C1 segment of cervical spinal cord (tissue), 14 donors: ENCODE measurements at places on chromosomes 1 and 21.

GRCh38 chr1:8598060-8598724 is 219.2 kb downstream of the RERE start:
- peak; percentile 46 for DNase-seq

GRCh38 chr1:21779613-21780521 is 3.1 kb downstream of the USP48 start:
- DNase-seq = no peak

DNA sequence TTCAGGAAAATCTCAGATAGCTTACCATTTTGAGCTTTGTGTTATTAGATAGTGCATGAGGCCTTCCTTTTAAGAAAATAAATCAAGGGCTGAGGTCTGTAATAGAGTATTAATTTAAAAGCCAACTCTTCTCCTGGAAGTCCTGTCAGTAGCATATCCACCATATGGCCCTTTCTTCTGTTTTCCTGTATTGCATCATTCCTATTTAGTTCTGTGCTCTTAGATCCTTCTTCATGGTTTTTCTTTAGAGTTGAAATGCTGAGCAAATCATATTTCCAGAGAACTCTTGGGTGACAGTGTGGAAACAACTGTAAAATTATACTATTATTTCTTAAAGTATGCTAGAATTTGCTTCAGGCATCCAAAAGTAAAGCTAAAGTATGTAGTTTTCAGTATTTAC is 91.7 kb downstream of the TTC3 start:
- no peak for DNase-seq

DNA sequence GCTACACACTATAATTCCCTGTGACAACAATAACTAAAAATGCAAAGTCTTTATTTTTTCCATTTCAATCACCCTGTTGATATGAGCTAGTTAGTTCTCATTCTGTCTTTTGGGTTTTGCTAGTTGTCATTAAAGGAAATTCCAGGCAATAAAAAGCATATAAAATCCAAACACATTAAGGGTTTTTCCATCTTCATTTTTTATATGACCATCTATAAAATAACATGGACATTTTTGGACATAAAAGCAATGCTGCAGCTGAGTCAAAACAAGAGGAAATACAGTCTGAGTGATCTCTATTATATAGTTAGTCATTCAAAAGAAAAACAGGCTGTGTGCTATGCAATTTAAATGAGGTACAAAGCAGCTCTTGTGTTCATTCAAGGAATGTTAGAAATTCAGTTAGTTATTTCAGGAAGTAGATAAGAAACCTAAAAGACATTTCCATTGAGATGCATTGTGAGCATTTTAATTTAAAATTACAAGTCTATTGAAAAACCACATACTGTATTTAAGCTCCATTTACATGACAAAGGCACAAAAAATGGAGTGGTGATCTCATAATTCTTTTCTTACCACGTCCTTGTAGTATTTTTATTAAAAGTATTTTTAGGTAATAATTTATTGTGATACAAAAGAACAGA is 67.3 kb upstream of the BCL10 start:
- DNase-seq = no peak

GRCh38 chr1:211331011-211331709 is 4.5 kb downstream of the TRAF5 start:
- DNase-seq = no peak

GRCh38 chr1:37474046-37474696 is at the start of gene ZC3H12A:
TSS of gene ZC3H12A (plus strand) at chr1:37474580. CDS start at chr1:37475497, 917 bp downstream.
- DNase-seq = peak; percentile 51

DNA sequence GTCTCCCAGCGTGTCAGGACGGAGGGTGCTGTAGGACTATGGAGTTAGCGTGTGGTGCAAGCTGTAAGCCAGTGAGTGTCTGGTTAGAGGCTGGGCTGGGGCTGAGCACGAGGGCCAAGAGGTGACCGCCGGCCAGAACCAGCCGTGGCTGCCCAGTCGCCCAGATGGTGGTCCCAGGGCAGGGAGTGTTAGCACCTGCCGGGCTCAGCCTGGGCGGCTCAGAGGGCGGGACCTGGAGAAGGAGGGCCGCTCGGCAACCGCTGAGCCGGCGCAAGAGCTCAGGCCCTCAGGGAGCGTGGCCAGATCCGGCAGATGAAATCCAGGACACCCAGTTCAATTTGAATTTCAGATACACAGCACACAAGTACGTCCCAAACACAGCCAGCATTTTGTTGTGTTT is 87.9 kb downstream of the PRDM16 start:
- DNase-seq = peak; percentile 4

- DNase-seq = no peak
Observed at GRCh38 chr1:200176798-200177197, 149.3 kb downstream of the NR5A2 start.
